ENCODE measurements at places on chromosomes 12 and 14. TPM values are rescaled to one million over a fixed set of nuclear protein-coding genes. Genes with fewer than 3 reads are reported as not detected.

DNA sequence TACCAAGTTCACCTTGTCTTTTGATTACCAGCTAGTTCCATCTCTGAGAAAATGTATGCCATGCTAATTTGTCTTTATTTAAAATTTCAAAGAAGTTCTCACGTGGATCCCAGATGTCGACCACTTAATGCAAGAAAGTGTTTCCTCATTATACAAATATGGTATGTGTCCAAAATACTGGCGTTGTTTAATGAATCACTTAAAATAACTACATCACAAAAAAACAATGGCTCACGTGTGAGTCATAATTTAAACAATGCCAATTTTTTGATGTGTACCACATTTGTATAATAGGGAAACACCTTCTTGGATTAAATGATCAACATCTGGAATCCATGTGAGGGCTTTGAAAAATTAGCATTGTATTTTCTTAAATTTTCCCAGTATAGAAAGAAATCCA, 40.8 kb downstream of the DBX2 start:
- H3K36me3 ChIP-seq = no peaks in the 10 kb centered on the region
- H3K27me3 ChIP-seq = peaks cover 10% of the 10 kb centered on the region
- no peak overlapping the region for H3K27ac ChIP-seq

DNA sequence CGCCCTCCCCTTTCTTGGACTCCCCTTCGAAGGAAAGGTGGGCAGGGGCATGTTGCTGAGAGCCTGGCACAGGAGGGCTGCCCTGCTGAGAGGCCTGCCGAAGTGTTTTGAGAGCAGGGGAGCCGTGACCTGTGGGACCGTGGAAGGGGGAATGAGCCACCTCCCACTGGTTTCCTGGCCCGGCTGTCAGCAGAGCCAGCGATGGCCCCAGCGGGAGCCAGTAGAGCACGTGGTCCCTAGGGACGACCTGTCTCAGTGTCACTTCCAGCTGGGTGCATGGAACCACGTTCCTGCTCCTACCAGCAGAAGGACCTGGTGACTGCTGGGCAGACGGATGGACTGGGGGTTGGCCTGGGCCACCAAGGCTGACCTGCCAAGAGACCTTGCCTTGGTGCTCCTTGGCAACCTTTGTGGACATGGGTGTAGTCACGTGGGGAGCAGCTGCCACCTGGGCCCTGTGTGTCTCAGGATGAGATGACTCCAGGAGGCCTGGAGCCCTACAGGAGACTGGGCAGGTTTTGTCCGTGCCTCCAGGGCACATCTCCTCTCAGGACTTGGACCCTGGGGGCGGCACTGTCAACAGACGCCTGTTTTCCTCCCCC, 34.6 kb downstream of the BEGAIN start:
- H3K27me3 ChIP-seq = peaks cover 1% of the 10 kb centered on the region
- no peak for DNase-seq
- H3K27ac ChIP-seq = no peak overlapping the region
- H3K36me3 ChIP-seq = no peaks in the 10 kb centered on the region
- H3K4me1 ChIP-seq = peaks cover 19% of the 10 kb centered on the region
- H3K4me3 ChIP-seq = no peak overlapping the region

GARIN6 gene
- total RNA-seq = not detected

KRT77 gene
- total RNA-seq = not detected

BCL11B gene
- 99.5 TPM for total RNA-seq

GRCh38 chr14:91681118-91681517, 50.8 kb downstream of the CATSPERB start:
- no peak for DNase-seq
- H3K36me3 ChIP-seq = peaks cover 13% of the 10 kb centered on the region
- H3K27ac ChIP-seq = no peak overlapping the region
- no peak overlapping the region for H3K4me3 ChIP-seq

DNA sequence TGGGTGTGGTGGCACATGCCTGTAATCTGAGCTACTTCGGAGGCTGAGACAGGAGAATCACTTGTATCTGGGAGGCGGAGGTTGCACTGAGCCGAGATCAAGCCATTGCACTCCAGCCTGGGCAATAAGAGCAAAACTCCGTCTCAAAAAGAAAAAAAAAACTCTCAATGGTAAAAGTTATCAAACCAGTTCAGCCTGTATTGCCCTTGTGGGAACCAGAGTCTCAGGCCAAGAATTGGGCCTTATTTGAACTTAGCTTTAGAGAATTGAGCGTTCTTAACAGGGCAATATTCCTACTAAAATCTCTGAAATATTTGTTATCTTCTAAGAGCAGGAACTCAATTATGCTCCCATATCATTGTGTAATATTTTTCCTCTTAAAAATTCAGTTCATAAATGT, 7.7 kb upstream of the MDM2 start:
- peaks cover 5% of the 10 kb centered on the region for H3K27me3 ChIP-seq
- no peak for DNase-seq
- H3K4me1 ChIP-seq = peaks cover 2% of the 10 kb centered on the region
- no peaks in the 10 kb centered on the region for H3K36me3 ChIP-seq
- H3K27ac ChIP-seq = no peak overlapping the region
- no peak overlapping the region for H3K4me3 ChIP-seq

DNA sequence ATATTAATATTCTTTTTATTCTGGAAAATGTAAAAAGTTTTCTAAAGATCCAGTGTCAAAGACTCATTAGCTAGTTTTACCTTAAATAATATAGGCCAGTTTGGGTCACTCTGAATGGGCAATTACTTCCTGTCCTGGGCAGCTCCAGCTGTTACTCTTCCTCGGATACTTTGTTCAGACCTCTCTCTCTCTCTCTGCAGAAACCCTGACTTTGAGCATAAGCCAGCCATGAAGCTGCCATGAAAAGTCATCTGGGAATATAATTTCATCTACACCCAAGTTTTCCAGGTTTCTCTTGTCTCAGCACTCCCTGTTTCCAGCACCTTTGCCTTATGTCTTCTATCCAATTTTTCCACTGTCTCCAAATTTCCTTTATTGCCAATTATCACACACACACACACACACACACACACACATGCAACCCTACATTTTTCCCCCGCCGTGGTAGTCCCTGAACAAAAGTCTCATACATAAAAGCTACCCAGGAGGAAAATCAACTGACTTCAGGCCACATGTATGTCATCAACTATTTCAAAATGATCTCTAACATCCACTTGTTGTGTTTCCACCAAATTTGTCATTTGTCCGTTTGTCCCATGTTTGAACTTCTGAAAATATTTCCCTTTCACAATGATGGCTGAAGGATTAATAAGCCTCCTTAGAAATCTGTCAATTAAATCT, 318.1 kb downstream of the SSPN start:
- DNase-seq = no peak
- H3K27ac ChIP-seq = no peak overlapping the region
- no peaks in the 10 kb centered on the region for H3K4me1 ChIP-seq
- H3K4me3 ChIP-seq = no peak overlapping the region

GRCh38 chr12:10491766-10492165, 13.9 kb upstream of the EIF2S3B start:
- DNase-seq = no peak
- H3K4me1 ChIP-seq = peaks cover 9% of the 10 kb centered on the region
- no peak overlapping the region for H3K27ac ChIP-seq
- H3K36me3 ChIP-seq = peaks cover 13% of the 10 kb centered on the region
- no peak overlapping the region for H3K4me3 ChIP-seq
- H3K27me3 ChIP-seq = no peaks in the 10 kb centered on the region

DNA sequence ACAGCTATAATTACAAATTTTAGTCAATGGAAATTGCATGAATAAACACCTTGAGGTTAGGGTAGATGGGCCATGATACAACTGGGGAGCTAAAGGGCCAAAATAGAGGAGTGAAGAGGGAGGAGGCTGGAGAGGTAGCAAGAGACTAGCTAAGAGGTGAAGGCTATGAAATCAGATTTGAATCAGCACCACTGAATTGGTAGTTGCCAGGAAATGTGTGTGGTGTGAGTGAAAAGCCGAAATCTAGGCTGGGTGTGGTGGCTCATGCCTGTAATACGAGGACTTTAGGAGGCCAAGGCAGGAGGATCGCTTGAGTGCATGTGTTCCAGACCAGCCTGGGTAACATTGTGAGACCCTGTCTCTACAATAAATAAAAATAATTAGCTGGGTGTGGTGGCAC, 22.7 kb downstream of the YY1 start:
- H3K4me1 ChIP-seq = peaks cover 57% of the 10 kb centered on the region
- H3K36me3 ChIP-seq = peaks cover 21% of the 10 kb centered on the region
- H3K4me3 ChIP-seq = peak overlapping the region; percentile 41
- DNase-seq = no peak

DNA sequence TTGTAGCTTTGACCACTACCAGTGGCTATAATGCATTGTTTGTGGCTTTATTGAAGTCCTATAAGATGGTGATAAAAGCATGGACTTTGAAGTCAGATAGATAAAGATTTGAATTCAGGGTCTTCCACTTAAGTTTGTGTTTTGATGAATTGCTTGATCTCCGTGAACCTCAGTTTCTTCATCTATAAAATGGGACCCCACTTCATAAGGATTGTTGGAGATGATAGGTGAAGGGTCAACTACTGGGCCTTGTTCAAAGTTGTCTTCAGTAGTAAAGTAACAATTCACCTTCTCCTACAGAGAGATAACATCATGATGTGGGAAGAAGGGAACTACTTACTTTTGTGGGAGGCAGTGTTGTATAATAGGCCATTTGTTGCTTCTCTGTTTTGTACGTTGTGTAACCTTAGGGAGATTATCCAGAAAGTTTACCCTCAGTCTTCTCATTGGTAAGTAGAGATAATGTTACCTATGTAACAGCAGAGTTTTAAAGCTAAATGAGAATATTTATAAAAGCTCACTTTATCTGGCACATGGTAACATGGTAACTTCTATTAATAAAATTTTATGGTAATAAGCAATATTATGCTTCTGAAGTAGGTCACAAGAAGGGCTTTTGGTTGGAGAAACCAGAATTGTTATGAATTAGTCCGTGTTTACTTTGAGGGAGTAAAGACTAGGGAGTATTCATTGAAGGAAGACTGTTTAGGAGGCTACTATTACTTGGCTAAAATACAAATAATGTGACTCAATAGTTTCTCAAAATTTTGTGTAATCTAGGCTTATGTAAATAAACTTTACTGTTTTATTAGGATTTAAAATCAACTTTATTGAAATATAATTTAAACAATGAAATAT, 15.1 kb downstream of the ADIPOR2 start:
- no peak overlapping the region for H3K4me3 ChIP-seq
- peaks cover 19% of the 10 kb centered on the region for H3K4me1 ChIP-seq
- no peak for DNase-seq
- H3K27me3 ChIP-seq = no peaks in the 10 kb centered on the region

- DNase-seq = no peak
- H3K4me1 ChIP-seq = peaks cover 27% of the 10 kb centered on the region
- H3K36me3 ChIP-seq = peaks cover 13% of the 10 kb centered on the region
- peaks cover 2% of the 10 kb centered on the region for H3K27me3 ChIP-seq
- H3K4me3 ChIP-seq = no peak overlapping the region
- no peak overlapping the region for H3K27ac ChIP-seq
These were observed 92.6 kb upstream of the HIF1A start for GRCh38 chr14:61602733-61603077.

ALKBH2 gene
- total RNA-seq = 13.0 TPM

MMP14 gene
- total RNA-seq = 4.9 TPM

NTF3 gene
- total RNA-seq = not detected

DNA sequence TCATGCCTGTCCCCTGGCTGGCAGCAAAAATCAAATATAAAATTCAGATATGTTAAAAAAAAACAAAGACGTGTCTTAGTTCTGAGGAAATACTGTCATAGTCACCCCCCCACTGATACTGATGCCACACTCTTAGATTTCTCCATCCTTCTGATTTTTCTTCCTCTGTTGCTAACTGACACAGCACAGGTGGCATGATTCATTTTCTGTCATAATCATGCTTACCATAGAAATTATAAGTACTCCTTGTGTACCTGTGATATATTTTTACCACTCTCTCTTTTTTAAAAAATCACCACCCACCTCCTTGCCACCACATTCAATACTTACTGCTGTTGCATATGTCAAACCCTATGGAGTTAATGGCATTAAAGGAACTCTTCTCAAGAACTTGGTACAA, 209.2 kb downstream of the PPM1H start:
- no peak overlapping the region for H3K27ac ChIP-seq
- no peaks in the 10 kb centered on the region for H3K36me3 ChIP-seq
- peaks cover 11% of the 10 kb centered on the region for H3K27me3 ChIP-seq
- H3K4me3 ChIP-seq = no peak overlapping the region
- no peak for DNase-seq

- H3K36me3 ChIP-seq = no peaks in the 10 kb centered on the region
- no peaks in the 10 kb centered on the region for H3K4me1 ChIP-seq
- H3K4me3 ChIP-seq = no peak overlapping the region
These were observed 304.7 kb upstream of the SYT1 start for GRCh38 chr12:78559886-78560285.

DNA sequence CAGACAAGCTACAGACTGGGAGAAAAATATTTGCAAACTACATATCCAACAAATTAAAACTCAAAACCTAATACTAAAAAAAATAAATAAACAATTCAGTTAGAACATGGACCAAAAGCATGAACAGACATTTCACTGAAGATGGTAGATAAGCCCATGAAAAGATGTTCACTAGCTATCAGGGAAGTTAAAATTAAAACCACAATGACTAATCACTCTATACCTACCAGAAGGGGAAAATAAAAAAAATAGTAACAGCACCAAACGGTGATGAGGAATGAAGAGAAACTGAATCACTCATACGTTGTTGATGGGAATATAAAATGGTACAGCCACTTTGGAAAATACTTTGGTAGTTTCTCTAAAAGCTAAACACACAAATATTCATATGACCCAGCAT, 31.1 kb upstream of the DHRS7 start:
- H3K36me3 ChIP-seq = peaks cover 4% of the 10 kb centered on the region
- peaks cover 6% of the 10 kb centered on the region for H3K4me1 ChIP-seq
- DNase-seq = no peak
- H3K4me3 ChIP-seq = no peak overlapping the region

GRCh38 chr12:58596381-58596780, 323.9 kb downstream of the LRIG3 start:
- H3K4me3 ChIP-seq = no peak overlapping the region
- no peaks in the 10 kb centered on the region for H3K4me1 ChIP-seq
- DNase-seq = no peak
- no peaks in the 10 kb centered on the region for H3K27me3 ChIP-seq

- H3K36me3 ChIP-seq = peaks cover 3% of the 10 kb centered on the region
- no peak overlapping the region for H3K27ac ChIP-seq
- DNase-seq = no peak
- H3K4me3 ChIP-seq = no peak overlapping the region
These were observed 113.9 kb downstream of the KTN1 start for GRCh38 chr14:55693904-55694303.

TBX5 gene
- total RNA-seq = not detected

DNA sequence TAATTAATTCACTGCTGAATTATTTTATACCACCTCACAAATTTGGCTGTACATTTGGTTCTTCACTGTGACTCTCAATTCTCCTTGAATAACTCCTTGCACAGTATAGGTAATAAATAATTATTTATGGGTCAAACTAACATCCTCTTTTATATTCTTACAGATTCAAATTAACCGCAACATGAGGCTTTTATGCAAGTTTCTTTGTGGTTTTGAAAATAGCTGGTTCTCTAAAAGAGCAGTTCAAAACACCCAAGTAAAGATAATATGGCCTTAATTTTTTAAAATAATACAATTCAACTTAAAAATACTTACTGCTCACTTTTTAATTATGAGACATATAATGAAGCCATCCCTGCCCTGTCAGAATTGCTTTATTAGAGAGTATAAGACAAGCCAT, 12.9 kb upstream of the TRIM9 start:
- H3K36me3 ChIP-seq = no peaks in the 10 kb centered on the region
- no peaks in the 10 kb centered on the region for H3K4me1 ChIP-seq
- no peak overlapping the region for H3K27ac ChIP-seq
- DNase-seq = no peak
- peaks cover 19% of the 10 kb centered on the region for H3K27me3 ChIP-seq
